Stimulated activated CD4-positive, alpha-beta T cell treated with anti-CD3 and anti-CD28 coated beads, Interleukin-1b, Interleukin-23, amount 100 ng/mL, for 1 hour (primary cell): ENCODE measurements at places on chromosomes 1 and 21.

GRCh38 chr21:40504825-40505224, 342.1 kb downstream of the DSCAM start:
- no peak for DNase-seq

DNA sequence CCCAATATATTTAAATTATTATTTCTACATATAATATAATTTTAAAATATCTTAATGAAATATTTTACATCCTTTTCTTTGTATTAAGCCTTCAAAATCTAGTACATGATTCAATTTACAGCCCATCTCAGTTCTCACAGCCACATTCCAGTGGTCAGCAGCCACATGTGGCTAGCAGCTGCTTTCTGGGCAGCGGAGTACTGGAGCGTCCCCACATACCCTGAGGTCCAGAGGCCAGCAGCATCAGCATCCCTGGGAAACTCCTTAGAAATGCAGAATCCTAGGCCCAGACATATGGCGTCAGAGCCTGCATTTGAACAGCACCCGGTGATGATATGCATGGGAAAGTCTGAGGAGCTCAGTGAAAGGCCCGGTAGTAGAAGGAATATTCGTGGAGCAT, 8.6 kb upstream of the LHX4 start:
- DNase-seq = no peak

DNA sequence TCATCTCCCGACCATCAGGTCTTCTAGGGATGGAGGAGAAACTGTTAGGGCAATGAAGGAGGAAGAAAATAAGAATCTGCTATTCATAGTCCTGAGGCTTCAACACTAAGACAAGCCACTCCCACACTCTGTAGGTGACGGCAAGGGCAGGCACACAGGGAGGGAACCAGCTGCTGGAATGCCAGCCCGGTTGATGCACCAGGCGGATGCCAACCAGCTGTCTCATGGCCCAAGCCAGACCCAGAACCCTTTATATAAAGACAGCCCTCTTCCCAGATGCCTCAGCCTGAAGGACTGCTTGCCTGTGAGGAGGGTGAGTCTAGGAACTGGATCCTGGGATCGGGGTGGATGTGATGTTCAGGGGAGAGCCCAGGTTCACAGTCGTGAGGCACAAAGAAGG, at the start of gene KPRP:
Gene KPRP, plus strand, starts transcription at position 279 of the 400 bp plus-strand sequence. CDS start 1,564 bp downstream, outside the sequence.
- no peak for DNase-seq

GRCh38 chr1:60146884-60147283, 73.3 kb upstream of the C1orf87 start:
- no peak for DNase-seq

DNA sequence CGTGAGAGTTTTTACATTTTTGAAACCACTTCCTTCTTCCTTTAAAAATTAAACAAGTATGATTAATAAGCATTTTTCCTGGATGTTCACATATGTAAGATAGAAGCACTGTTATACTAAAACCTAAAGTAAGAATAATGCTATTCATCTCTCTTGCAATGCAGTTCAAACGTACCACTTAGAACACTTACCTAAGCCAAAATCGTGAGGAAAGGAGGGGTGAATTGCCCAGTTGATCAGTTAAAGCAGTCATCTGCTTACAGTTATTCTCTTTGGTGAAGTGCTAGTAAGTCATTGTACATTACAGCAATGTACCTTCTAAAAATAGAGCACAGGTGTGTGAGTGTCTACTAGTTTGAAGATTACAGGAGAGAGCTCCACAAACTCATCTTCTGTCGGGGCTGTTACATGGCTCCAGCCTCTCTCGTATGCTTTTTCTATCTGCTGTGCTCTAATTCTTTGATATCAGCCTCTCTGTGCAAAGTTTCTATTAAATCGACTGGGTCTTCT, 3.4 kb downstream of the NCAM2 start:
- no peak for DNase-seq

DNA sequence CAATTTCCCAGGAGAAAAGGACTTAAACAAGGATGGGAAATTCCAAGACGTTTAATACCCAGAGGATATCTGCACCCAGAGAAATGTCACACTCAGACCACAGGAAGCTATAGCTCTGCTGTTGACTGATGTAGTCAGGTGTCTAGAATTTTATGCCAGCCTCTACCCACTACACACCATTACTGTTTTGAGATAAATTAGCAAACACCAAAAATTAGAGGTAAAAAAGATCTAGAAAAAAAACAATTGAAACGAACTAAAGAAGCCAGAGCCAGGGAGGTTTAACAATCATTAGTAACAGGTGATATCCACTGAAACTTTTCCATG, 519.9 kb downstream of the SMYD3 start:
- no peak for DNase-seq

DNA sequence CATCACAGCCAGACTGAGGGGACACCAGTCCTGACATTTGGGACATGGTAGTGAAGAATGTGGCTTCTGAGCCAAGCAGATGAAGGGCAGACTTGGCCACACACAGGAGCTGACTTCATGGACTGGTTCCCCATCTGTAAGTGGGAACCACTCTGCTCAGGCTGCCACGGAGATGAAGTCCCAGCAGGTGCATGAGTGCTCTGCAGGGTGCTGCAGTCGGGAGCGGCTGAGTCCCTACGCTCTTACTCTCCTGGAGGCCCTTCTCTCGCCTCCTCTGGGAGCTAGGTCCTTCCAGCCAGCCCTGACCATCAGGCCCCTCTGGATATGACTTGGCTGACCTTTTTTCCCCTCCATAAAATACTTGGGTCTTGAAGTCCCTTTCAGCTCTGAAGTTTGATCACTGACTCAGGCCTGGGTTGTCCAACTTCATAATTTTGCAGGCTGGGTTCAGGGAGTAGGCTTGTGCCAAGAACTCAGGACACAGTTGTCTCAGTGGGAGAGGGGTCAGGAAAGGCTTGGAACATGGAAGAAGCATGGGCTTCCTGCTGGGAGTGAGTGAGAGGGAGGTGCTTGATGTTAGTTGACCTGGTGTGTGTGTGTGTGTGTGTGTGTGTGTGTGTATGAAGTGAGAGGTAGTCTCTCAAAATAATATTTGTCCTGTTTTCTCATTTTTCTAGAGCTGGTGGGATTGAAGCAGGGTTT, 21.0 kb upstream of the EPS8L3 start:
- no peak for DNase-seq

- no peak for DNase-seq
Observed at GRCh38 chr1:221841251-221841982, 99.5 kb upstream of the DUSP10 start.

- DNase-seq = no peak
Observed at GRCh38 chr1:226873771-226874578, 3.6 kb downstream of the PSEN2 start.

DNA sequence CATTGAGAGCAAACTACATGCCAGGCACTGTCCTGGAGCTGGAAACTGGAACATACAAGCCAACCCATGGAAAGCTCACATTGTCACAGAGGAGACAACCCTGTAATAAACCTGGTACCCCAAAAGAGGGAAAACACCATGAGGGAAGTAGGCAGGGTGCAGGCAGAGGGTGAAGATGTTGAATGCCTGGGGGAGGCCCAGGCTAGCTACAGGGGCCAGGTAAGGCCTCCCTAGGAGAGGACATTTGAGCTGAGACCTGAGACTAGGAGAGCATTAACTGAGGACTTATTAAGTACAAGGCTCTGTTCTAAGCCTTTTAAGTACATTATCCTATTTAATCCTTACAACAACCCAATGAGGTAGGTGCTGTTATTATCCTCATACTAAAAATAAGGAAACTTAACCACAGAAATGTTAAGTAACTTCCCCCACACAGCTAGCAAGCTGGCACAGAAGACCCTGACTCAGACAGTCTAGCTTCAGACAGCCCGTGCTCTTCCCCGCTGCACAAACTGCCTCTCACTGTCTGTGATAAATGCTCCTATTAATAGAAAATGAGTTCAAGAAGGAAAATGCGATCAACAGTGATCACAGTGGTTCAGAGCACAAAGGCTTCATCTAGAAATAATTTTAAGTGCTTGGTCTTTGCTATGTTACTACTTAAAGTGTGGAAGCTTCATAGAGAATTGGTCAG, 41.8 kb downstream of the ZNF281 start:
- no peak for DNase-seq

DNA sequence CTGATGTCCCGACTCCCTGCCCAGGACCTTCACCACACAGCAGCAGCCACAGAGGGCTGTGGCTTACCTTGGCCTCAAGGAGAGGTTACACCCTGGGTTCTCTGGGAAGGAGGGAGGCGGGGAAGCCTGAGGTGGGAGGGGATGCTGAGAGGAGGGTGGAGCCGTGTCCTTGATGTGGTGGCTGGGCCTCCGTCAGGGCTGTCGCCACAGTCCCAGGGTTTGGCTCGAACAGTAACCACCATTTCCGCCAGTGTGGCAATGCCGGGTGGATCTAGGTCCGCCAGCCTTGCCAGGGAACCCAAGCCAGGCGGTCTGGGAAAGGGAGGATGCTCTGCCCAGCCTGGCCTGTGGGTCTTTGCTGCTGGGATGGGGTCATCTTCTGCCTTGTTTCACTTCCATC, 18.4 kb upstream of the CDCA8 start:
- no peak for DNase-seq

GRCh38 chr1:58649555-58649954, 50.3 kb downstream of the MYSM1 start:
- no peak for DNase-seq

DNA sequence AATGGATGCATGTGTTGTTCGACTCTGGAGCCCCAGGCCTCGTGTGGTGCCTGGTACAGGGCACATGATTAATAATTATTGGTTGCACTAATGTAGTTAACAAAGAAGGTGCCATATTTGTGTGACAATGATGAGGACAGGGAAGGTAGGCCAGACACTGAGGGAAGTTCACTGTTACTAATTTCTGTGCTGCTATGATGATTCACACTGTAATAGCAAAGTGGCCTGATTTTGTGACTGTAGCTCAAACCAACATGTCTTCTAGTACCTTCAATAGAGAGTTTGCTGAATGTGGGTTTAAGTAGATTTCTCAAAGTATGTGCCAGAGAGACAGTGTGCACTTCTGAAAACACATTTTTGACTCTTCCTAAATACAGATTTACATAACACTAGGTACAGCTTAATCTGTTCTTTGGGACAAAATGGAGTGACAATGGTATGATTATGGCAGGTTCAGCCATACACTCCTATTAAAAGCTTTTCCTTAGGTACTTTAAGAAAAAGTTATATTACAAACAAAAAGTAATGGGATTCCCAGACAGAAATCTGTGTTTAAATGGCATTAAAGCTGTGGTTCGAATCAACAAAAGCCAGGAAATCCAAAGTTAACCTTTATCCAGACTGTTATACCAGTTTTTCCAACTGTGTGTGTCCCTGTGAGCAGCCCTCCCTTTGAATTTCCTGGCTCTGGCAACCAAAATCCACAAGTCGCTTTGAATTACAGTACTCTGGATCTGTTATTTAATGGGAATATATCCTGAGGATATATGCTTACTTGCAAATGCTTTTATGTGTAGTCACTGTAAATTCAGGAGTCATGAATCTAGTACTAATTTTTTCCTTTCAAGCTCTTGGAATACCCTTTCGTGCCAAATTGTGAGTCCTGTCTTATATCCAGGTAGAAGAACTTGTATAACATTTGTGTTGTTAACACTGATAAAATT, 277.1 kb upstream of the SGIP1 start:
- no peak for DNase-seq

GRCh38 chr1:93328809-93329760, 16.6 kb upstream of the DR1 start:
- no peak for DNase-seq

DNA sequence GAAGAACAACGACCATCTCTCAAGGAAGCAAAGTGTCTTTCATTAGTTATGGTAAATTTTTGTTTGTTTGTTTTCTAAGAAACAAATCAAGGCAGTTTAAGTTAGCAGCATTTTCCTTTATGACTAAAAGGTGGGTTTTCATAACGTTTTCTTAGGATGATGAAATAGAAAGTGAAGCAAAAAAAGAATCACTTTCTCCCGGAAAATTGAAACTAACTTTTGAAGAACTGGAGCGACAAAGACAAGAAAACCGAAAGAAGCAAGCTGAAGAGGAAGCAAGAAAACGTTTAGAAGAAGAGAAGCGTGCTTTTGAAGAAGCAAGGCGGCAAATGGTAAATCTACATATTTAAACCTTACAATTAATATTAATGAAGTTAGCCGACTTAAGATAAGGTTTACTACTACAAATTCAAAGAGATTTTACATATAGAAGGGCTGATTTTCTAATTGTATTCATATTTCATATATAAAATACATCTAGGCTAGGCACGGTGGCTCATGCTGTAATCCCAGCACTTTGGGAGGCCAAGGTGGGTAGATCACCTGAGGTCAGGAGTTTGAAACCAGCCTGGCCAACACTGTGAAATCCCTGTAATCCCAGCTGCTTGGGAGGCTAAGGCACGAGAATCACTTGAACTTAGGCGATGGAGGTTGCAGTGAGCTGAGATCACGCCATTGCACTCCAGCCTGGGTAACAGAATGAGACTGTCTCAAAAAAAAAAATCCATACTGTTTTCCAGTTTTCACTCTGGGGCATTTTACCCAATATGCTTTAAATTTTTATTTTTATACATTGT, 38.3 kb downstream of the NEXN start:
- no peak for DNase-seq

DNA sequence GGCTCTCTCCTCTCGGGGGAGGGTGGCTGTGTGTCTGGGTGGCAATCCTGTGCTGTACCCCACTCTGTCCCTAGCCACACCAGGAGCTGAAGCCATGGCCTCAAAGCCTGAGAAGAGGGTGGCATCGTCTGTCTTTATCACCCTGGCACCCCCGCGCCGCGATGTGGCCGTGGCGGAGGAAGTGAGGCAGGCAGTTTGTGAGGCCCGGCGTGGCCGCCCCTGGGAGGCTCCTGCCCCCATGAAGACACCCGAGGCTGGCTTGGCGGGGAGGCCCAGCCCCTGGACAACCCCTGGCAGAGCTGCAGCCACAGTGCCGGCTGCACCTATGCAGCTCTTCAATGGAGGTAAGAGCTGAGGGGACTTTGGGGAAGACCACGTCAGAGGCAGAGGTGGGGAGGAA, 6.3 kb downstream of the FBLIM1 start:
- no peak for DNase-seq

- no peak for DNase-seq
Observed at GRCh38 chr1:192966073-192966472, 93.1 kb downstream of the UCHL5 start.

DNA sequence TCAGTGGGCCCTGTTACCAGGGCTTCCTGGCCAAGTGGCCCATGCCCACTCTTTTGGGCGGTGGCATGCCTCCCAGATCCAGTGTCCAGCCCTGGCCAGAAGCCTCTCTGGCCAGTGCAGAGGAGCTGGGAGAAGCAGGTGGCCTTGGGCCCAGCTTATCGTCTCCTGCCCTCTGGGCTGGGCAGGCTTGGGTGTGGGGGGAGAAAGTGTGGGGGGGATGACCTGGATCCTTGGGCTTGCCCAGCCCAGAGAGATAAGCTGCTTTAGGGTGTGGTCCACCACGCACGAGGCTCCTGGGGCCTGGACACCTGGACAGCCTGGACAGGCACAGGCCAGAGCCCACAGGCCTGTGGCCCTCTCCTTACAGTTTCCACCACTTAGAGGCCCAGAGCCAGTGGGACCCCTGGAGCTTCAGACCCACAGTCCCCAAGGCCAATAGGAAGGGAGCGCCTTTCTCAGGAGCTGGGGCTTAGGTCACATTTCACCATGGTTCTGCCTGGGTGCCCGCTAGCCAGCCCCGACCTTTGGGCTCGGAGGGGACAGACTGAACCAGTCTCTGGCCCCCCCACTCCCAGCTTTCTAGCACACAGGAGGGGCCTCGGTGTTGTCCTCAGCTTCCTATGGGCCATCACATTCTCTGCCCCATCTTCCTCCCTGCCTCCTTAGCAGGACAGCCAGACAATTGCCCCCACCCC, 1.8 kb downstream of the ESPN start:
- no peak for DNase-seq

- no peak for DNase-seq
Observed at GRCh38 chr1:25971066-25971810, 26.6 kb downstream of the PAFAH2 start.
